Activated CD8-positive, alpha-beta memory T cell treated with anti-CD3 and anti-CD28 coated beads, Interleukin-2, amount 10 ng/mL, durations not matched to agents 7 days and 5 days (primary cell): ENCODE measurements at places on chromosomes 7 and 10.

DNA sequence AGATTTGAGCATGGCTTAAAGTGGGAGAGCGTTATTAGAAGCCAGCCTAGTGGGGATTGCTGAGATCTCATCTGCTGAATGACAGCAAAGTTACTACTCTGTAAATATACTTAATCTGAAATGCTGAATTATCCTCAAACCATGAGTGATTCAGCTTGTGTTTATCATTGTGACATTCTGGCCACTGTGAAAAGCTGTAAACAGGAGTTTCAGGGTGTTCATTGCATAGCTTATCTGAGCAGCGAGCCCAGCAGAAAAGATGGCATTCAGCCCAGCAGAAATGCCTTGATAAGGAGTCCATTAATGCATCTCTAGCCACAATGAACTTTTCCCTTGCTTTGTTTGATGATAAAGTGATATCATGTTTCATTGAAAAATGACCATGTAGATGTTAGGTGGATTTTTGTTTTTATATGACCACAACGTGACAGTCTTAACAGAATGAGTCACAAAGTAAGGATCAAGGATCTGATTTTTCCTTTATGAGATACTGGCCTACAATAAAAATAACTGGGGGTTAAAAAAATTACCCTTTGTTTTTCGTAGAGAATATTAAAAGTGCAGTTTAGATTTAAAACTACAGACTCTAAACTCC is 7.8 kb downstream of the TES start:
- DNase-seq: no peak

DNA sequence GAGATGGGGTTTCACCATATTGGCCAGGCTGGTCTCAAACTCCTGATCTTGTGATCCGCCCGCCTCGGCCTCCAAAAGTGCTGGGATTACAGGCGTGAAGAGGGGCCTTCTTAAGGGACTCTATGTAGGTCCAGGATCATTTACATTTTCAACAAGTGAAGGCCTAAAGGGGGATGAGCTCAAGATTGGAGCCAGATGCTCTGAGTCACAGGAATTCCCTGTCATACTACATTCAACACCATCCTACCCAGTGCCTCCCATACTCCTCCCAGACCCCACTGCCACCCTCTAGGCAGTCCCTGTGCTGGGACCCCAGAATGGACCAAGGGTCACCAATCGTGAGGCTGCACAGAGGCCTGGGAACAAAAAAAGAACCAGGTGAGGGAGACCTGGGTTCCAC is 29.9 kb downstream of the CYTH3 start:
- DNase-seq: no peak

- DNase-seq: no peak
These were observed 60.7 kb upstream of the ZNF746 start for GRCh38 chr7:149558149-149558861.

GRCh38 chr10:114544045-114544659 is 113.9 kb downstream of the ABLIM1 start:
- peak; percentile 95 for DNase-seq

DNA sequence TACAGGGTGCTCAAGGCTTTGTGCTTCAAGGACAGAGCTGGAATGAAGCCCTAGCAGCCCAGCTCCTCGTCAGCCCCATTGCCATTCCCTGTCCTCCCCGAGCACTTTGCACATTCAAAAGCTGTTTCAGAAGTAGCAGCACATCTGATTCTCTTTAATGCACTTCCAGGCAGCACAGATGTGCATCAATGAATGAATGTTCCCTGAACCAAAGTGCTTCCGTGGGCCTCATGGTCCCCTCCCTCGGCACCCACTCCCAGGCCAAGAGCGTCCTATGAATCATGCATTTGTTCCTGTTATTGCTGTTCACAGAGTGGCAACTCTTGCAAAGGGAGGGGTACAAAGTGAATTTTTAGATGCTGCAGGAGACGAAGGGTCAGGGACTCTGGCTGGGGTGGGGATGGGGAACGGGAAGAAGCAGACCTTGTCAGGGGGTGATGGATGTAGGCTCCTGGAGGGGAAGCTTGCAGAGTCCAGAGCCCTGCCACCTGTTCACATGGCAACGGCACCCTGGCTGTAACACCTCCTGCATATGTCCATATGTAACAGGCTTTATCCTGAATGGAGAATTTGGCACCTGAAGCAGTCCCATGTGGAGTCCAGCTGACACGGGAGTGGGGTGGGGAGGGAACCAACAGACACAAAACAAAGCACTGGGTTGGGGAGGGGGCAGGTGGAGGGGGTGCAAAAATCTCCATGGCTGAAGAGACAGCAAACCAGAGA is 62.2 kb upstream of the BAIAP2L1 start:
- no peak for DNase-seq

GRCh38 chr10:78945838-78946237 is 122.9 kb upstream of the ZMIZ1 start:
- DNase-seq: no peak

DNA sequence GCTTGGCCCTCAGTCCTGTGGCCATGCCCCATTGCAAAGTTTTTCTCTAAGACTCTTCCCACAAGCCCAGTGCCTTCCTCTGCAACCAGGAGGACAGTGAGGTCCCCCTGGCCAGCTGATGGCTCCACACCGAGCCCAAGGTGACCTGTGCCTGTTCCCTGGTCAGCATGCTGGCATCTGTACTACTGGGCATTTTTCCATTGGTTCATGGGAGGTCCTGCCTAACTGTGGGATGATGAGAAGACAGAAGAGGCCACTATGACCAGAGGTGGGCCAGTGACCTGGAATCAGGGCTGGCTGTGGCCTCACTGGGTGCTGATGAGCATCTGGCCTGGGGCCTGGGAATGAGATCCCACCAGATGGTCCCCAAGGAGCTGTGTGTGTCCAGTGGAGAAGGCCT is 20.2 kb downstream of the CALML3 start:
- DNase-seq: no peak

DNA sequence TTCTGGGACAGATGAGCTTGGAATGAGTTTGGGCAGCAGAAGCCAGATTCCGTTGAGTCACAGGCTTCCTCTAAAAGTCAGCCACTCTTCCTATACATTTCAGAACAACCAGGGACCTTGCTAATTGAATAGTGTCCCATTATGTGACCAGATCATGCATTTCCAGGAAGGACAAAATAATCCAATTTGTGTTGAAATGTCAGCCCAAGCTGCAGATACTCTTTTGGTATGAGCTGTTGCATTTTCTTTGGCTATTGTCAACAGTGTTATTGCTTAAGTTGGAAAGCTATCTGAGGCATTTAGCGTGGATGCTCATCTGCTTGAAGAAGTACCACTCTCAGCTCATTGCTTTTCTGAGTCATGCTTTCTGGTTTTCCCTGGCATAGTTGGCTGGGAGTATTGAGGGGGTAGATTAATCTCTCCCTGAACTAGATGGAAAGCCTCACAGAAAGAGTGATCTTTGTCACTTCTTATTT is 223.7 kb upstream of the HABP2 start:
- no peak for DNase-seq

DNA sequence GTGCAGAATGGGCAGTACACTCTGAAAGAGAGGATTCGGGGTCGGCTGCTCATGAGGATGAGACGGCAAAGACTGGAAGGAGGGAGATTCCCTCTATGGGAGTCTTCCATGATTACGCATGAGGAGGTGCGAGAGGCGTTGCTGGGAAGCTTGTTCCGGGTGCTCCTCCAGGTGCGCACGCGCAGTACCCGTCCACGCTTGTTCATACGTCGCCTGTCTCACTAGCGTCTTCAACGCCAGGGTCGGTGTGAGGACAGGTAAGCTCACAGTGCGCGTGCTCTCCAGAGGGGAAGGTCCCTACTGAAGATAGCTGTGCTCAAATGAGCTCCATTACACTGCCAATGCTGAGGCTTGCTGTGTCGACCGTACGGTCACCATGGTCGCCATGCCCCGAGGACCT is 39.3 kb upstream of the BNIP3 start:
- no peak for DNase-seq

- no peak for DNase-seq
These were observed 203.7 kb upstream of the IMMP2L start for GRCh38 chr7:111765751-111766643.
